Breast epithelium (tissue), 4 donors: ENCODE measurements at places on chromosomes 1 and 21. TPM values are rescaled to one million over a fixed set of nuclear protein-coding genes. Genes with fewer than 3 reads are reported as not detected.

Gene VAMP3
- total RNA-seq: 81.2 TPM

Gene PCAT6
- not detected for total RNA-seq

Gene B4GALT2
- total RNA-seq: 49.9 TPM

Gene CFH
- 266 TPM for total RNA-seq

Gene MRPL9
- total RNA-seq: 66.9 TPM

Gene TMOD4
- total RNA-seq: not detected

Gene C1orf21
- 31.5 TPM for total RNA-seq

Gene S100A9
- 329 TPM for total RNA-seq

Gene SH2D1B
- 0.33 TPM for total RNA-seq

DNA sequence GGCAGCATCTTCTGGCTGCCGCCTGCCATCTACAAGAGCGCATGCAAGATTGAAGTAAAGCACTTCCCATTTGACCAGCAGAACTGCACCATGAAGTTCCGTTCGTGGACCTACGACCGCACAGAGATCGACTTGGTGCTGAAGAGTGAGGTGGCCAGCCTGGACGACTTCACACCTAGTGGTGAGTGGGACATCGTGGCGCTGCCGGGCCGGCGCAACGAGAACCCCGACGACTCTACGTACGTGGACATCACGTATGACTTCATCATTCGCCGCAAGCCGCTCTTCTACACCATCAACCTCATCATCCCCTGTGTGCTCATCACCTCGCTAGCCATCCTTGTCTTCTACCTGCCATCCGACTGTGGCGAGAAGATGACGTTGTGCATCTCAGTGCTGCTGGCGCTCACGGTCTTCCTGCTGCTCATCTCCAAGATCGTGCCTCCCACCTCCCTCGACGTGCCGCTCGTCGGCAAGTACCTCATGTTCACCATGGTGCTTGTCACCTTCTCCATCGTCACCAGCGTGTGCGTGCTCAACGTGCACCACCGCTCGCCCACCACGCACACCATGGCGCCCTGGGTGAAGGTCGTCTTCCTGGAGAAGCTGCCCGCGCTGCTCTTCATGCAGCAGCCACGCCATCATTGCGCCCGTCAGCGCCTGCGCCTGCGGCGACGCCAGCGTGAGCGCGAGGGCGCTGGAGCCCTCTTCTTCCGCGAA, 3.8 kb downstream of the CHRNB2 start:
- H3K4me1 ChIP-seq: no peaks in the 10 kb centered on the region
- H3K36me3 ChIP-seq: no peaks in the 10 kb centered on the region
- DNase-seq: no peak
- no peak overlapping the region for H3K27ac ChIP-seq
- H3K27me3 ChIP-seq: no peaks in the 10 kb centered on the region

DNA sequence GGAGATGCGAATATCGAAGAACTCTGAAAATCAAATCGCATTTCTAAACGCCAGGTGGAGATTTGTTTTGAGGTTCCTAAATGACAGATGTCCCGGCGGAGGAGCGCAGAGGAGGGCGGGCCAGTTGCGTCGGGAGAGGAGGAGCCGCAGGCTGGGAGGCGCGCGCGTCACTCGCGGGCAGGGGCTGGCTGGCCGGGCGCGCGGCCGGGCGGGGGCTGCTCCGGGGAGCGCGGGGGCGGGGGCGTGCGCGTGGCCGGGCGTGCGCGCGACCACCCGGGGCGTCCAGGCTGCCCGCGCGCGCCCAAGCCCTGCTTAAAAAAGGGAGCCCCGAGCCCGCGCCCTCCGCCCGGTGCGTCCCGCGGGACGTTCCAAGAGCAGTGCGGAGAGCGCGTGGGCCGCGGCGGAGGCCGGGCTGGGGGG, 47.3 kb downstream of the H3-3A start:
- no peaks in the 10 kb centered on the region for H3K27me3 ChIP-seq
- H3K27ac ChIP-seq: peak overlapping the region; percentile 97
- no peaks in the 10 kb centered on the region for H3K36me3 ChIP-seq
- DNase-seq: peak; percentile 87

DNA sequence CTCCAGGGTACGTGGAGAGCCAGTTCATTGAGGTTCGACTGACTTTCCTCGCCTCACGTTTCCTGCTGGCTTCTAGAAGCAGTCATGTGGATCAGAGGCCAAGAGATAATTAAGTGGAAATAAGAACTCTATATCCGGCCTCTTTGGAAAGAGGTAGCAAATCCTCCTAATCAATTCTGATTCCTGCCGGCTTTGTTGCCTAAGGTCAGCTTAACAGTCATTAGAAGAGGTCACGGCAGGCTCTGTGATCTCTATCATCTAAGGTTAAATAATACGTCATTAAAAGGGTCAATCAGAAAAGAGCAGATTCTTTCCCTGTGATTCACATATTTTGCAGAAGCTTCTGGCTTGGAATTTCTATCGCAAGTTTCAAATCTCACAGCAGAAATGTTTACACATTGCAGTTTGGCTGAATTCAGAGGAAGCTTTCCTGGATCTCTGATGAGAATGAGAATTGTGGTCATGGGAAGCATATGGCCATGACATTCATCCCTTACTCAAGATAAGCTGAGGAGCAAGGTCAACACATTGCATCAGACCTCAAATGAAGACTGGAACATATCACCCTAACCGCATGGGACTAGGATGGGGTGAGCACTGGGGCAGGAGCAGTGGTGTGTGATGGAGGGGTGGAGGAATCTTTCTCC, 189.4 kb downstream of the PBX1 start:
- no peaks in the 10 kb centered on the region for H3K27me3 ChIP-seq
- DNase-seq: no peak
- H3K4me1 ChIP-seq: no peaks in the 10 kb centered on the region
- H3K36me3 ChIP-seq: no peaks in the 10 kb centered on the region
- H3K4me3 ChIP-seq: no peak overlapping the region
- H3K27ac ChIP-seq: peak overlapping the region; percentile 67

- H3K27me3 ChIP-seq: no peaks in the 10 kb centered on the region
- H3K27ac ChIP-seq: no peak overlapping the region
- no peak for DNase-seq
- no peaks in the 10 kb centered on the region for H3K36me3 ChIP-seq
Observed at GRCh38 chr1:162471290-162471853, 26.2 kb upstream of the UHMK1 start.

DNA sequence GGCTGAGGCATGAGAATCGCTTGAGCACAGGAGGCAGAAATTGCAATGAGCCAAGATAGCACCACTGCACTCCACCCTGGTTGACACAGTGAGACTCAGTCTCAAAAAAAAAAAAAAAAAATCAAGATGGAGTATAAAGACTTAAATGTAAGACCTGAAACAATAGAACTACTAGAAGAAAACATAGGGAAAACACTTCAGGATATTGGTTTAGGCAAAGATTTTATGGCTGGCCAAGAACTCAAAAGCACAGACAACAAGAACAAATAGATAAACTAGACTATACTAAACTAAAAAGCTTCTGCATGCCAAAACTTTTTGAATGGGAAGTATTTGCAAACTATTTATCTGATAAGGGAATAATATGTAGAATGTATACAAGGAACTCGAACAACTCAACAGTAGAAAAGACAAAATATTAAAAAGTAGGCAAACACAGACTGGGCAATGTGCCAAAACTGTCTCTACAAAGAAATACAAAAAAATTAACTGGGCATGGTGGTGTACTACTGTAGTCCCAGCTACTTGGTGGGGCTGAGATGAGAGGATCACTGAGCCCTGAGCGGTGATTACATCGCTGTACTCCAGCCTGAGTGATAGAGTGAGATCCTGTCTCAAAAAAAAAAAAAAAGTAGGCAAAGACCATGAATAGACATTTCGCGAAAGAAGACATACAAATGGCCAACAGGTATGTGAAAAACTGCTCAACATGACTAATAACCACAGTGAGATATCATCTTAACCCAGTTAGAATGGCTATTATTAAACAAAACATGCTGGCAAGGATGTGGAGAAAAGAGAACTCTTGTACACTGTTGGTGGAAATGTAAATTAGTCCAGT, 25.3 kb downstream of the DTL start:
- H3K4me1 ChIP-seq: no peaks in the 10 kb centered on the region
- no peak for DNase-seq
- no peaks in the 10 kb centered on the region for H3K27me3 ChIP-seq
- no peaks in the 10 kb centered on the region for H3K36me3 ChIP-seq

DNA sequence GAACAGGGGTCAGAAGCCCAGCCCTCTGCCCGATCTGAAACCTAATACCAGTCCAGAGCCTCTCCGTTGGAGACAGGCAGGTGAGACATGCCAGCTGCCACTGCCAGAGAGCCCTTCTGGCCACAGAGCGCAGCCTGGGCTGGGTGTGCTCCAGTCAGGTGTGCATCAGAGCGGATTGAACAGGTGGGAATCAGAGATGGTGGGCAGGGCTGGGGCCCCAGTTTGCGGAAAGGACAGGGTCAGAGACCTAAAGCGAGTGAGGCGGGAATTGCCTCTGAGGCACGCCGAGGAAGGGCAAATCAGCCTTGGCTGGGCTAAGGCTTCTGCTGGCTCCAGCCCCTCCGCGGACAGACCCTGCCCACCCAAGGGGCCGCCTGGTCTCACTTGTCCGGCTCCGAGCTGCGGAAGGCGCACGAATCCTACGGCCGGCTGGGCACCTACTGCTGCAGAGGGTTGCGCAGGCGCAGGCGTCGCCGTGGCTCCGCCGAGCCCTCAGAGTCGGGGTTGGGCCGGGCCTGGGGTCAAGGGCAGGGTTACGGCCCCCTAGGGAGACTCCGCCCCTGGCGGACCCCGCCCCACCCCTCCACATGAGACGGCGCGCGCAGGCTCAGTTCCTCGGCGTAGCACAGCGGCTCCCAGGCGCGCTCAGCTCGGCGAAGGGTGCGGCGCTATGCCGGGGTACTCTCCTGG, 10.3 kb downstream of the CPLANE2 start:
- no peak for DNase-seq
- H3K27me3 ChIP-seq: peaks cover 4% of the 10 kb centered on the region
- no peak overlapping the region for H3K4me3 ChIP-seq
- no peak overlapping the region for H3K27ac ChIP-seq
- no peaks in the 10 kb centered on the region for H3K36me3 ChIP-seq

DNA sequence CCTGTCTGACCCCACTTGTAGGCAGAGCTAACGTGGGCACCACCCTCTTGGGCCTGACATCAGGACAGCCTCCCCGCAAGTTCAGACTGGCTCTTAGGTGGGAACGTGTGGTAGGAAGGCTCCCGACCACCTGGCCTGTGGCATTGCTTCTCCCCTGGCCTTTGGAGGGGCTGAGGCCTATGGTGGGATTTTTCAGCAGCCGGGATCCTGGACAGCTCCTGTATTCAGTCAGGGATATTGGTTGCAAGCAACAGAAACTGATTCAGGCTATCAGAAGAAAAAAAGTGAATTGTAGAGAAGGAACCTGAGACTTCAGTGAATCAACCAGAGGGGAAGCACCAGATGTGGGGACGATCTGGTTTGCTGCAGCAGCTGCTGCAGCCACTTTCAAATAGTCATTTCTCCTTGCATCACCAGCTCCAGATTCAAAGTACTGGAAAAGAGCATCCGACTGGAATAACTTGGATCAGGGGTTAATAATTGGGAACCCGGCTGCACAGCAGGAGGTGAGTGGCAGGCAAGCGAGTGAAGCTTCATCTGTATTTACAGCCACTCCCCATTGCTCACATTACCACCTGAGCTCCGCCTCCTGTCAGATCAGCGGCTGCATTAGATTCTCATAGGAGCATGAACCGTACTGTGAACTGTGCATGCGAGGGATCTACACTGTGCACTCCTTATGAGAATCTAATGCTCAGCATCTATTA, 5.9 kb downstream of the RNF186 start:
- H3K27ac ChIP-seq: no peak overlapping the region
- no peaks in the 10 kb centered on the region for H3K27me3 ChIP-seq
- no peak overlapping the region for H3K4me3 ChIP-seq
- no peaks in the 10 kb centered on the region for H3K36me3 ChIP-seq
- H3K4me1 ChIP-seq: no peaks in the 10 kb centered on the region

GRCh38 chr1:31746687-31747086, 17.5 kb downstream of the ADGRB2 start:
- no peaks in the 10 kb centered on the region for H3K27me3 ChIP-seq
- H3K27ac ChIP-seq: no peak overlapping the region
- H3K4me3 ChIP-seq: no peak overlapping the region

GRCh38 chr1:197392541-197392940, 124.5 kb downstream of the CRB1 start:
- H3K27ac ChIP-seq: no peak overlapping the region
- no peak for DNase-seq
- H3K4me3 ChIP-seq: no peak overlapping the region
- H3K36me3 ChIP-seq: no peaks in the 10 kb centered on the region
- no peaks in the 10 kb centered on the region for H3K4me1 ChIP-seq

DNA sequence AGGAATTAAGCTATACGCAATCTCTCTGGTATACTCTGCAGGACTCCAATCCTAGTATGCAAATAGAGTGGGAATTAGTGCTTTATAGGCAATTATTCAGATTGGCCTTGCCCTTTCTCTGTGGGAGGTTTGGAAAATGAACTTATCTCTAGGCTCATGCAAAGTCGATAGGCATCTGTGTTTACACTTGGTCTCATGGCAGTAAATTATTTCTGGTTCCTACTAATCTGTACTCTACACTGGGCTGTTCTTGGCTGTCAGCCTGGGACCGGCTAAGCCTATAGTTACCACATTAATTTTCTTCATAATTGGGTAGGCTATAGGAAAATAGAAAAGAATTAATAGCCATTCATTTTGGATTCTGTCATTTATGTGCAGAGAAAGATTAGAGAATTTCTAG, 544.6 kb downstream of the AMY1C start:
- H3K27me3 ChIP-seq: no peaks in the 10 kb centered on the region
- H3K4me3 ChIP-seq: no peak overlapping the region
- H3K4me1 ChIP-seq: no peaks in the 10 kb centered on the region

GRCh38 chr1:17915511-17916197, 160.5 kb downstream of the ACTL8 start:
- no peak overlapping the region for H3K4me3 ChIP-seq
- no peaks in the 10 kb centered on the region for H3K27me3 ChIP-seq
- no peaks in the 10 kb centered on the region for H3K4me1 ChIP-seq

DNA sequence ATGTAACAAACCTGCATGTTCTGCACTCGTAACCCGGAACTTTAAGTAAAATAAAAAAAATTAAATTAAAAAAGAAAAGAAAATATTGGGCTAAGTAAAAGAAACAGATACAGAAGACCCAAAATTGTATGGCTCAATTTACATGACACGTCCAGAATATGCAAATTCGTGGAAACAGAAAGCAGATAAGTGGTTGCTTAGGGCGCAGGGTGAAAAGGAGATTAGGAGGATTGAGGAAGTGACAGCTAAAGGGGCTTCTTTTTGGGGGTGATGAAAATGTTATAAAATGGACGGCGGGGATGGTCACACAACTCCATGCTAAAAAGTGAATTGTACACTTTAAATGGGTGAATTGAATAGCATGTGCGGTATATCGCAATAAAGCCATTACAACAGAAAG, 27.4 kb upstream of the ZBTB21 start:
- no peak for DNase-seq
- no peaks in the 10 kb centered on the region for H3K27me3 ChIP-seq
- H3K27ac ChIP-seq: no peak overlapping the region

DNA sequence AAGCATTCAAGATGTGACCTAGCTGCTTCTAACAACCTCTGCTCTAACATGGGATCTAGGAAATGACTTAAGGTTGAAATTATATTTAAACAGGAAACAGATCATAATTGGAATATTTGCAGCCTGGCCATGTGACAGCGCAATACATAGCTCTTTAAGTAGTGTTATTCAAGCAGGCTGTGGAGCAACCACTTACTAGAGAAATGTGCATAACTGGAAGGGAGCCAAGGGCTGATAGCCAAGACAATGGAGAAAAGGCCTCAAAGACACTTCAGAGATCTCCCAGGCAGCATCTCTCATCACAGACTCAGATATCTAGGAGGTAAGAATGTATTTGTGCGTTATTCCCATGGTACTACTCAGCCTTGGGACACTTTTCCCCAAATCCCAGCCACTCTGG, 823.0 kb upstream of the PRMT6 start:
- DNase-seq: no peak
- no peak overlapping the region for H3K4me3 ChIP-seq
- no peak overlapping the region for H3K27ac ChIP-seq
- no peaks in the 10 kb centered on the region for H3K36me3 ChIP-seq
- H3K4me1 ChIP-seq: no peaks in the 10 kb centered on the region
